GM12891 (cell line): ENCODE measurements at places on chromosomes 7 and 10.

DNA sequence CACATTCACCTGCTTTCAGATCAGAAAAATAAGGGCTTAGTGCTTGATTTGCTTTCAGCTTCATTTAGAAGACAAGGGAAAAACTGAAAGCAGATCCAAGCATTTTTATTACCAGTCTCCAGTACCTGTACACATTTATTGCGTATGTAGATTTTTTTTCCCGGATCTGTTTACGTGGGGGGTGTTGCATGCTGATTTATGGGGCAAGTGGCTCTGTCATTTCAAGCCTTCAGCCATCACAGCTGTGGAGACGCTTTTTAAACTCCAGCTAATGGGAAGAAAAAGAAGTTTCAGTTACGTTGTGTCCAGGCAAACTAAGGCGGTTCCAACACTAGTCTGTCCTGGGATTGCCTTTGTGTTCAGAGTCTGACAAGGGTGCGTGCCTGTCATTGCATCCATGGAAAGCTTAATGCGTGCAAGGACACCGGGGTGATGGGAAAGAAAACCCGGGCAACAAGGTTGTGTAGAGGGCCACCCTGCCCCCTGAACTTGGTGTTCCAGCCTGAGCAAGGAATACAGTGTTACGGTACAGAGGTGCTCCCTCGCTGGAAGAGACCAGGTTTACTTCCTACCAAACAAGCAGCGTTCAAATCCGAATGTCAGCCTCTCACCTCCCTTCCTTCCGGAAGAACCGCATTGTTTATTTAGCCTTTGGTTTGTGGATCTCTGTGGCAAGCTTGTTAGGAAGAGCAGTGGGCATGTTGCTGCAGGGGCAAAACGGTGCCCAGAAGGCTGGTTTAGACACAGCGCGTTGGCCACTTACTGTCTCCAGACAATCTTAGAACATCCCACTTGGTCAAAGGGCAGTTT, 128.2 kb downstream of the FGFR2 start:
- DNase-seq = no peak

- no peak for DNase-seq
Observed at GRCh38 chr10:35194906-35195305, 68.3 kb downstream of the CREM start.

DNA sequence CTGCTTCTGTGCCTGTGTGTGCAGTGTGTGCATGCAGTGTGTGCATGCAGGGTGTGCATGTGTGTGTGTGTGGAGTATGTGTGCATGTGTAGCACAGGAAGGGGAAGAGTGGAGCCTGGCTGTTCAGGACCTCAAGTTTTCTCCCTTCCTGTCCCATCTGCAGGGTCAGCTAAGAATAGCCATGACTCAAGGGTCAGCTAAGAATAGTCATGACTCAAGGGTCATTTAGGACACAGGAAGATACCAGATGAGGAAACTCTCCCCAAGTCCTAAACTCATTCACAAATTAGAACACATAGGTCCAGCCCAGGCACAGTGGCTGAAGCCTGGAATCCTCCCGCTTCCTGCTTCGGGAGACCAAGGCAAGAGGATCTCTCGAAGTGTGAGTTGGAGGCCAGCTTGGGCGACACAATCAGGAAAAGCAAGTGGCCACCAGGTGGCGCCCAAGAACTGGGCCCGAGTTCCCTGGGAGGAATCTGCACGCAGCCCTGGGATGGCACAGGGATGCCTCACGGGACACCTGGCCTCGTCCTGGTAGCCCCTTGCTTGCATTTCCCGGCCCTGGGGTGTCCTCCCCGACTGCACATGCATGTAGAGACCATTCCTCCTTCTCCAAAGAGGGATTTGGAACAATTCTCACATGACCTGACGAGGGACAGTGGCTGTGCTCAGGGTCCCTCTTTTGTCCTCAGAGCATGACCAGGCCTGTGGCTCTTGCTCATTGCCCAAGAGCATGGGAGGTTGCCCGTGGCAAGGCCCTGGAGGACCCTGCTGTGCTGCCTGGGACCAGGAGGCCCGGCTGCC, 21.4 kb upstream of the VOPP1 start:
- DNase-seq = no peak

GRCh38 chr7:69994886-69995542, 396.7 kb downstream of the AUTS2 start:
- DNase-seq = no peak

DNA sequence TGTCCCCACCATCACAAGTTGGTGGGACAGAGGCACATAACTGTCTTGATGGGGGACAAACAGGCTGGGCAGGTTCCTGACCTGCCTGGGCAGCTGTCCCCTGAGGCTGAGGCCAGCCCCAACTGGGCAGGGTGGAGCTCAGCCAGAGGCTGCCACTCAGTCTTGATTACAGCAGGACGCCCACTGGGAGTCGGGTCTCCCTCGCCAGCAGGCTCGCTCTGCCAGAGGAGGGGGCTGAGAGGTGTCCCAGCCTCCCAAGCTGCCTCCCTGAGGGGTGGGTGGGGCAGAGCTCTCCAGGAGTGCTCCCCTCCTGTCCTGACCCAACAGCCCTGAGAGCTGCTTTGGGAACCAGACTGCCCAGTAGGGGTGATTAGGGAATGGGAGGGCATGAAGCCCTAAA, 1.8 kb upstream of the CAMK2G start:
- no peak for DNase-seq

GRCh38 chr10:100927266-100927665, 14.5 kb downstream of the SLF2 start:
- DNase-seq = no peak

DNA sequence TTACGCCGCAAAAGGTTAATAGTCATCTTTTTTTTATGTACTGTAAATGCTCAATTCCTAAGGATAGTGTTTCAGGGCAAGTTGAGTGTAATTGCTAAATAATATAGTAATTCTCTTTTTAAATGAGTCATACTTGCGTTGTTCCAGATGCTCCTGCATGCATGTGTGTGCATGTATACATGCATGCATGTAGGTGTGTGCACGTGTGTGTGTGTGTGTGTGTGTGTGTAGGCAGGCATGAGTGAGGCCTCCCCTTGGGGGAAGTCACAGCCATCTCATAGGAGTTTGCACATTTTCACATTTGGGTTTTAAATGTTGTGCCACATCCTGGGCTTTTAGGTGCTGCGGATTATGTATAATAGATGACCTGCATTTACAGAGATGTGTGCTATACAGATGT, 1095.8 kb downstream of the KCNMA1 start:
- no peak for DNase-seq

DNA sequence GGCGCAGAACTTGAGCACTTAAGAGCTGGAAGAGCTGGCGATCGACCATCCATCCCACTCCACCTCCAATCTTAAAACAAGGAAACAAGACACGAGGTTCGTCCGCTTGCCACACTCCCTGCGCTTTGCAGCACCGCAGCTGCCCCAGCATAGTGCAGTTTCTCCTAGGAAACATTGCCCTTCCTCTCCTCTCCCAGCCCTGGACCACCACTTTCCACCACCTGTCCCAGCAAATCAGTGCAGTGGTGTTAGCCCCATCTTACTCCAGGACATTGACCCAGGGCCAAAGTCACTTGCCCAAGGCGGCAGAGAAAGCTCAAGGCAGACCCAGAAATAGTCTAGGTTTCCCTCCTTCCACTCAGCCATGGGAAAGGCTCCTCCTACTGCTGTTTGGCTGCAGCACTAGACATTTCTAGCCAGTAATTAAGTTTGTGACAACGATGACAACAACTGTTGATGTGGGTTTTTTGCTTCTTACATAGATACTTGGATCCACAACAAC, 1.5 kb upstream of the PARD3 start:
- no peak for DNase-seq

- no peak for DNase-seq
Observed at GRCh38 chr7:122528879-122529481, 169.9 kb downstream of the RNF133 start.

- no peak for DNase-seq
Observed at GRCh38 chr10:20624642-20625041, 272.5 kb downstream of the NEBL start.

GRCh38 chr7:41582116-41582515, 120.8 kb downstream of the INHBA start:
- no peak for DNase-seq

GRCh38 chr7:112594397-112594796, 113.6 kb downstream of the LSMEM1 start:
- no peak for DNase-seq

GRCh38 chr10:70910486-70911341, 22.3 kb upstream of the PCBD1 start:
- DNase-seq = no peak

GRCh38 chr10:66782776-66783175, 143.1 kb upstream of the LRRTM3 start:
- no peak for DNase-seq

DNA sequence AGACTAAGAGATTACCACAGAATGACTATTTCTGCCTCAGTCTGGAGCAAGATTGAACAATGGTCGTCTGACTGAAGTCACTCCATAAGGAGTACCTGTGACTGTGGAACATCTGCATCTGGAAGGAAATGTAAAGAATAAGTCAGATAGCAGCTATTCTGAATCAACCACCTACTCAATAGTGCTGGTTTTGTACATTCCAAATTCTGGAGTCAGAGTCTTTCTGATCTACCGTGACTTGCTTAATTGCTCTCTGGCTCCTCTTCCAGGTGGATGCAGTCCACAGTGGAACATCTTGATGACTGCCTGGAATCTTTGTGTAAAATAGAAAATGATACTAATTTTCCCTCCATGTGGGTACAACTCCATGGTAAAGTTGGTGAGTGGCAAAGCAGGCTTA, 156.3 kb upstream of the SEMA3C start:
- DNase-seq = no peak

DNA sequence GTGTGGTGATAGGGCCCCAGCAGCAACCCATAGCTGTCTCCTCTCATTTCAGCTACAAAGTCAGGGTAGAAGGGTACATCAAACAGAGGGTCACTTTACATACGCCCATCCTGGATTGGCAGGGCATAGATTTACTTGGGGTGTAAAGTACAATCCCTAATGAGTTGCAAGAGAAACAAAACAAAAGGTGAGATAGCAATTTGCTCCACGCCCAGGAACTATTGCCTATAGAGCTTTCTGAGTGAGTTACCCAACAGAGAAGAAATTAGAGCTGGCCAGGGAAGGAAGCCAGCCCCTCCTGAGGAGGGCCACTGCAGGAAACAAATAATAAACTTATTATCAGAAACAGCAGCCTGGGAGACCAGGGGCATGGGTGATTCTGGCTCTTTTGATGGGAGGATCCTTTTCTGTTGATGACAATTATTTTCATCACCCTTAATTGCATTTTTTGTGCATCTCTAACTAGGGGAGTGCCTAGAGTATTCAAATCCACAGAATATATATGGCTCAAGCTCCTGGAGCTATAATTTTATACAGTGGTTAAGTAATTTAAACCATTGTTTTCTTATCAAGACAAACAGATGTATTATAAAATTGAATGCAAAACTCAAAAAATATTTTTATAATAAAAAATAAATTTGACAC, 47.4 kb downstream of the SLC26A5 start:
- no peak for DNase-seq

DNA sequence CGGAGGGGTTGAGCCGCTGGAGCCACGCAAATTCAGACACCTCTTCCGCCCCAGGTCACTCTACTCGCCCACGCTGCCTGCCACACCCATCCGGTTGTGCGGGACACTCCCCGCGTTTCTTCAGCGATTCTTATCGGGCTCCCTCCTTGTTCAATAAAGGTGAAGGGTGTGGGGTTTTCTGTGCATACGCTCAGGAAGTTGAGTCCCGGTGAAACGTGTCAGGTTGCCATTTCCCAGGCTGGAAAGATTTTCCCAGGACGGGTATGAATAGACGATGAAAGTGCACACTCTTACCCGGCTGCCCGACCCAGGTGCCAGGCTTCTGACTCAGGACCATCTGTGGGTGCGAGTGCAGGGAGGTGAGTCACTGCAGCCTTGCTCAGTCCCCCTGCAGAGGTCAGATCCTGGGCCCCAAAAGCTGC, 22.0 kb downstream of the KLF6 start:
- DNase-seq = no peak

- no peak for DNase-seq
Observed at GRCh38 chr7:26629696-26630095, 234.7 kb downstream of the SKAP2 start.

DNA sequence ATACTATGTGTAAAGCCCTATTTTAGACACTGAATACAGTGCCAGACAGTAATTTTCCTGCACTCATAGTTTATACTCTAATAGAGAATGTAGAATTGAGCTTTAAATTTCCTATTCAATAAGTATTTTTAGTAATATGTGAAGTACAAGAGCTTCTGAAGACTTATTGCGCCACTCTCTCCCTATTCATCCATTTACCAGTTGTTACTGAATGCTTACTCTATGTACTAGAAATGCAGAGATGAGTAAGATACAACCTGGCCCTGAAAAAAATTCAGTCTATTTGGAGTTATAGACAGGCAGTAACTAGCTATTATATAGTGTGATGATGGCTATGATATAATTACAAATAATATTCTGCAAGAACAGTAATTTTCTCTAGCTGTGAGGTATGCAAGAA, 98.8 kb downstream of the ADK start:
- DNase-seq = no peak

- no peak for DNase-seq
Observed at GRCh38 chr7:121574109-121574508, 178.0 kb upstream of the FAM3C start.
